ENCODE measurements at places on chromosomes 6 and 20.

GRCh38 chr20:58666702-58667101 lies 15.6 kb downstream of the STX16 start:
- no peak for DNase-seq

- DNase-seq, result peak; percentile 15
Measured at GRCh38 chr20:2652724-2653555, 508 bp downstream of the NOP56 start.

- no peak for DNase-seq
Measured at GRCh38 chr6:3650959-3651697, 100.4 kb downstream of the PXDC1 start.

GRCh38 chr20:14785065-14785743 lies 447.8 kb upstream of the FLRT3 start:
- no peak for DNase-seq

- no peak for DNase-seq
Measured at GRCh38 chr20:13822459-13822858, 37.6 kb downstream of the NDUFAF5 start.

DNA sequence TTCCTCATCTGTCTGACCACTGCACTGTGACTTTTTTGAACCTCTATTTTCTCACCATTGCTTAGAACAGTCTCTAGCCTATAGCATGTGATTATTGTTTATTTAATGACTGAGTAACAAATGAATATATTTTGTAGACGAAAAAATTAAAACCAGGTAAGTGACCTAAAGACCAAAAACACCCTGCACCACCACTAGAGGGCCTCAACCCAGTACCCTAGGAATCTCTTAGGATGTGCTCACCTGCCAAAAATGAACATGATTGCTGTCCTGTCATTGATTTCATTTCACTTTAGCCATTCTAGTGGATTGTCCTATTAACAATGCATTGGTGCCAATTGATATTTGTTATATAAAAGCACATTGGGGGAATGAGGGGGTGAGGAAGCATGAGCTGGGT lies 199.1 kb downstream of the COL9A1 start:
- no peak for DNase-seq

DNA sequence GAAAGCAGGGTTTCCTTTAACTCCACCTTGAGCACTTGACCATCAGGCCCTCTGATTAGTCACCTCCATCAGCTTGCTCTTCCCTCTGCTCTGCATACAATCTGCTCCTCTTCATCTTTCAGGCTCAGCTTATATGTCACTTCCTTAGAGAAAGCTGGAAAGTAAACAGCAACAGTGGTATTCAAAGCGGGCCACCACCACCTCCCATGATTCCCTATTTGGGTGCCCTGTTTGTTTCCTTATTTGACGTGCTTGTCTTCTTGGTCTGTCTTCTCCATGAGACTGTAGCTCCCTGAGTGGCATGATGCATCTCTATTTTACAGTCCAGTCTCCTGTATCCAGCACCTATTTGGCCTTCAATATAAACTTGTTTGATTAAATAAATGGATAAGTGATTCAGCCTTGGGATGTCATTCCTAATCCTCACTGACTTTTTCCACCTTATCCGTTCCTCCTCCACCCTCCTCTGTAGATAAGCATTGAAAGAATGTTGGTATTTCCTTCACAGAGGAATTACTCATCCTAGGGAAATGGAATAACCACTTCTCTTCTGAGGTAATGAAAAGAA lies 102.8 kb upstream of the SGK1 start:
- no peak for DNase-seq

DNA sequence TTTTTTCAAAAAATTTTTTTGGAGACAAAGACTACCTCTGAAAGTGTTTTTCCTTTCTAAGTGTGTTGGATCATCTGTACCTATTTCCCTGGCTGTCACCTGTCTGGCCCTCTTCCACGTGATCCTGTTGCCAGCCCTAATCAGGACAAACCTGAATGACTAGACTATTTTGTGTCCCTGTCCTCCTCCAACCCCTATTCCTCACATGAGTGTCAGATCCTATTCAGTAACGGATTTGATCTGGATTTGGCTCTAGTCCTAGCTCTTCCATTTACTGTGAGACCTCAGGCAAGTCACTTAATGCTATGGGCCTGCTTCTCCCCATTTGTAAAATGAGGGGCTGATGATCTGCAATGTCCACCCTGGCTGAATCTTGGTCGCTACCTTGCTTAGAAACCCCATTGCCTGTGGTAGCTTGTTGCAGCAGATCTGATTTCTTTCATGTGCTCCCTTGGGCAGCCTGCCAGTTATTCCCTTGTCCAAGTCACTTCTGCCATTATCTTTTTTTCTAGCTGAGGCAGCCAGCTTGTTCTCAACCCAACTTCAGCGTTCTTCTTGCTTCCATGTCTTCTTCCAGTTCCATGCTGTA lies 4.8 kb downstream of the PHF20 start:
- DNase-seq, result no peak

DNA sequence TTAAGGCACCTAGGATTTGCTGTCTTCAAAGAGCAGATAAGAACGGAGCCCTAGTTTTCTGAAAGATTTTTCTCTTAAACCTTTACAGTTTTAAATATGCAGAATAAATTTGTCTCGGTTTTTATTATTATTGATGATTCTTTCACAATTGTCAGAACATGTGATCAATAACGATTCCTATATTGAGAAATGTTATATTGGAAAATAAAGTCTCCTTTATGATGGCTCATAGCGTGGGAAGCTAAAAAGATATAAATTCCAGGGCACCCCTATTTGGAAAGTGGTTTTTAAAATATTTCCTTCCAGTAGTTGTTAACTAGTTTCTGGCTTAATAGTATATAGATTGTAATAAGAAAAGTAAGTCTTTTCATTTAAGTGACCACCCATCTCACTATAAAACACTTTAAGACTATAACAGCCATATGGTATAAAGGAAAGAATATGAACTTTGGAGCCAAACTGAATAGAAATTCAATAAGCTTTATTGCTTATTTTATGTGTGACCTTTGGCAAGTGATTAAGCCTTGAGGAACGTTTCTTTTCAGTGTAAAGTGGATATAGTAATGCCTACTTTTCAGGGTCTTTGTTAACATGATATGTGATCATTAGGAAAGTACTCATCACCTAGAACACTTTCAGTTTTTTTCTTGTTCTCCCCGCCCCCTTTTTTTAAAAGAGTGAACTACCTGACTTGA lies 369.6 kb downstream of the LAMA2 start:
- no peak for DNase-seq

- DNase-seq, result no peak
Measured at GRCh38 chr20:50557549-50558134, 47.5 kb downstream of the PTPN1 start.

- DNase-seq, result no peak
Measured at GRCh38 chr6:88548891-88549505, 382.9 kb upstream of the CNR1 start.

DNA sequence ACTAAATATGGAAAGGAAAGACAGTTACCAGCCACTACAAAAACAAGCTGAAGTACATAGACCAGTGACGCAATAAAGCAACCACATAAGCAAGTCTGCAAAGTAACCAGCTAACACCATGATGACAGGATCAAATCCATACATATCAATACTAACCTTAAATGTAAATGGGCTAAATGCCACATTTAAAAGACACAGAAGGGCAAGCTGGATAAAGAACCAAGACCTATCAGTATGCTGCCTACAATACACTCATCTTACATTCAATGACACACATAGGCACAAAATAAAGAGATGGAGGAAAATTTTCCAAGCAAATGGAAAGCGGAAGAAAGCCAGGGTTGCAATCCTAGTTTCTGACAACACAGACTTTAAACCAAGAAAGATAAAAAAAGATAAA lies 24.1 kb downstream of the HLA-C start:
- no peak for DNase-seq

GRCh38 chr20:35004051-35004725 lies 48.5 kb downstream of the MYH7B start:
- DNase-seq, result no peak

GRCh38 chr6:50815436-50816114 lies 3.1 kb upstream of the TFAP2B start:
- DNase-seq, result no peak

- DNase-seq, result no peak
Measured at GRCh38 chr20:34774449-34774848, 51.0 kb downstream of the NCOA6 start.

GRCh38 chr6:101705866-101706265 lies 312.4 kb downstream of the GRIK2 start:
- no peak for DNase-seq

DNA sequence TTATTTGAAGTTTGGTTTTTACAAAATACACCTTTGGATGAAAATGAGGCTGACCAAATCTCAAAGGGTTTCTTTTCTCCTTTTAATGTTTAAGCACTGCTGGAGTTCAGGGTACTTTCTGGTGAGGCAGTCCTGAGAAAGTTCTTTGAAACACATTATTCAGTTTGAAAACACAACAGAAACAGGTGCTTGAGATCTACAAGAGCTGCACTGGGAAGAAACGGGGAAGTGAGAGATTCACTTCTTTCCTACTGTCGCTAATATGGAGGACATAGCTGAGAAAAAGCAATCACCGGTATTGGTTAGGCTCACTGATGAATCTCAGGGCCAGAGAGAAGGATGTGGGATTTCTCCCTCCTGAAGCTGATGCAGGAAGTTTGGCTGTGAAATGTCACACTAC lies 22.9 kb upstream of the TMEM170B start:
- no peak for DNase-seq

- no peak for DNase-seq
Measured at GRCh38 chr6:101077344-101077743, 196.2 kb upstream of the ASCC3 start.

- no peak for DNase-seq
Measured at GRCh38 chr6:138194287-138194686, 24.0 kb downstream of the PBOV1 start.

GRCh38 chr6:135955099-135955498 lies 103.6 kb downstream of the PDE7B start:
- no peak for DNase-seq

GRCh38 chr20:7257692-7258466 lies 490.4 kb downstream of the BMP2 start:
- DNase-seq, result no peak

DNA sequence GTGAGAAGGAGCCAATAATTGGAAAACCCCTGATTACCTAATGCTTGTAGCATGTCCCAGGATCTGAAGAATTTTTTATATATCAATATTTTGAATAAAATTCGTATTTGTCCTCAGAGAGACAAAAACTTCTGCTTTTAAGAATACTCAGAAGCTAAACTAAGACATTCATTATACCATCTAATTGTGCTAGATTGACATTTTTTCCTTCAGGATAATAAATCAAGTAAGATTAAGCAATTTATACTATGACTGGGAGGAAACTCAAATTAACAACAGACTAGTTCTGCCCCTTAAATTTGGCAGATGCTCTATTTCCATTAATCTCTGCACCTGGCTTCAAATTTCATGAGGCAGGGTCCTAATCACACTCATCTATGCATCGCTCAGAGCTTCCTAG lies 291.4 kb downstream of the PLCB1 start:
- DNase-seq, result no peak

DNA sequence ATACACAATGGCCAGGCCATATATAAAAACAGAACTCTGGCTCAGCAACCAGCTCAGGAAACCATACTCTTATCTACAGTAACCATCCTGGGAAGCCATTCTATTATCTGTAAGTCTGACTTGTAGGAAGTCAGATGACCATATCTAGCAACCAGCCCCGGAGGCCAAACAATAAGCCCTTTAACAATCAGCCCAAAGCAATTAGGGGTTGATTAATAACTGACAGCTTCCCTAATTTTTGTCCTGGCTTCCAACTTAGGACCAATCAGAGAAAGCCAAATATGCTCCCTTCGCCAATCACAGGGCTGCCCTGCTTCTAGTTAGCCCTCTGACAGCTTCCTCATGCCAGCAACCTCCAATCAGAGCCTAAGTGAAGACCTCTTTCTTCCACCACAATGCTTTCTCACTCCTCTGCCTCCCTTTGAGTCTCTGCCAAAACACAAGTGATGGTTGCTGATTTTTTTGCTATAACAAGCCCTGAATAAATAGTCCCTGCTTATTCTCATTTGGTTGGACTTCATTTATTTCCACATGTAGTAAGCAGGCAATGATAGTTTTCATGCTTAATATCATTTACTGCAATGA lies 37.8 kb upstream of the STXBP5 start:
- no peak for DNase-seq

DNA sequence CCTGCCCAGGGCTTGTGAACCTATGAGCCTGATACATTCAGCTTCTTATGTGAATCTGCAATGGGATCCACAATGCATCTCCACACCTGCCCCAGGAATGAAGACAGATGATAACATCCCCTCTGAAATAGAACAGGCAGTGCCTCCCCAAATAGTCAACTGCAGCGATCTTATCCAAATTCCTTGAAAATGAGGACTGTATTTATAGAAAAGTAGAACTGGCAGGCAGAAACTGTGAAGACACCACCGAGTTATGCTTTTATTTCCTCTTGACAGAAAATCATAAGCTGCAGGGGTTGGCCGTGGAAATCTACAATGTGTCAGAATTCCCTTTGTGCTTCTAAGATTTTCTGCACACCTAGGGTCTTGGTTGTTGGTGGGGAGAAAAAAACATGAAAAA lies 270.3 kb downstream of the TBC1D7 start:
- no peak for DNase-seq

DNA sequence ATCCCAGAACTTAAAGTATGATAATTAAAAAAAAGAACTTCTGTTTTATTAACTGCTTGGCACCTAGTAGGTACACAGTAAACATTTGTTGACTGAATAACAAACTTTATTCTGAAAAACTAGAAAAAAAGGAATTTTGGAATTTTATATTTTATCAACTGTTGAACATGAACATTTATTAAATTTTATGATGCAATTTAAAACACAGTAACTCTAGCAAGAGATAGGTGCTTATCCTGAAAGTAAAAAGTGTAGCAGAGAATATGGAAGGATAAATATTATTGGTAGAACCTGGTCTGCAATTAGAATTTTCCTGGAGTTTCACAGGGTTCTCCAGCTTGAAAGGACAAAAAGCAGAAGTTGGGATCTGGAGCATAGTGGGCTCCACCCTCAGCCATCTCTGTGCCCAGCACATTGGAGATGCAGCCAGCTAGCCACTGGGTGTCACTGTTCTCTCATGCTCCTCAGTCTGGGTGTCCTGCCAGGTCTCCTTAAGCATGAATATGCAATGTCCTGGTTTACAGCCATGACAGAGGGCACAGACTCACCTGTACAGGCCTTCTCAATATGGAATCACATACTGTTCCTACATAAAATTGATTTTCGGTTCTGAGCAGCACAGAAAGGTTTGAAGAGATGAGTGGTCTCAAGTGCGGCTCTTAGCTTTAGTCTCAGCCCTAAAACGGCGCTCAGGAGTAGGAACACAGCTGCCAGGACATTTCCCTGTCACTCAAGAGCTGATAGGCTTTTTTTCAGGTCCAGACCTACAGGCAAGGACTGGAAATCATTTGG lies 31.7 kb upstream of the IL20RA start:
- DNase-seq, result peak; percentile 46

GRCh38 chr6:110430741-110431140 lies 15.4 kb upstream of the DDO start:
- no peak for DNase-seq
